A549 treated with dexamethasone at 1 μM for 4 hours (cell line): ENCODE measurements at places on chromosomes 6 and 20. TPM values are rescaled to one million over a fixed set of nuclear protein-coding genes. Genes with fewer than 3 reads are reported as not detected.

FOXF2 gene
- 15.1 to 19.5 TPM (median 18.9 TPM) in 5 replicates for total RNA-seq

PRPH2 gene
- not detected in 5 replicates for total RNA-seq

ADIG gene
- total RNA-seq = not detected in 5 replicates

HDGFL1 gene
- not detected in 5 replicates for total RNA-seq

LY6G5C gene
- total RNA-seq = 0.82 to 1.8 TPM (median 1.4 TPM) in 5 replicates

ANKRD66 gene
- not detected in 5 replicates for total RNA-seq

TGM2 gene
- total RNA-seq = 402 to 631 TPM (median 528 TPM) in 5 replicates

PRND gene
- total RNA-seq = 0.01 TPM in 1 of 5 replicates, not detected in the others
